ENCODE measurements at places on chromosomes 5 and 9. TPM values are rescaled to one million over a fixed set of nuclear protein-coding genes. Genes with fewer than 3 reads are reported as not detected.

DNA sequence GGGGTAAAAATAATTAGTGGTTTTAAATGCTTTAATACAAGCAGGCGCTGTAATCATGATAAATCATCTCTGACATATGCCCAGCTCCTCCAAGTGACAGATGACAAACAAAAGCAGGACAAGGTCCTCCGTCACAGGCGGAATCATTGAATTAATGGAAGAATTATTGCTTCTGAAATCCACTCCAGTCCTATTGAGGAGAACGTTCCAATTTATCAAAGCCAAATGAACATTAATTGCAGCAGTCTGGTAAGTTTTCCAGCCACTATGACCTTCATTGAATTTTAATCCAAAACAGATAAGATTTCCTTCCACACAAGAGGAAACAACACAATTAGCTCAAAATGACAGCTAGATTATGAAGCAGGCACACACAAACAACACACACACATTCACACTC, 136.8 kb downstream of the ASTN2 start:
- DNase-seq: no peak

DNA sequence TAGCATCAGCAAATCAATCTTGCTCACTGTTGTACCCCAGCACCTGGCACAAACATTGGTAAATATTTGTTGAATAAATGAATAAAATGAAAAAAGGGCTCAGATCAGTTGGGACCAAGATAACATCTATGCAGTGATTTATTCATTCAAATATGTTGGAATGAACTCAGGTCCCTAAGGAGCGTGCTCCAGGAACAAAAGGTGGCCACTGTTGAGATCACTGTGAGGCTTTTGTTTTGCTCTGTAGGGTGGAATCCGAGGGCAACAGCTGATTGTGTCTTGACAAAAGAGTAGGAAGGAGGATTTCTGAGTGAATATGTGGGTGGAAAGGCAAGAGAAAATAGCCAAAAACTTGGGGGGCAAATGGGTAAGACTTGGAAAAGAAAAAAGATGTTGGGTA, 89.7 kb downstream of the PPP2R2B start:
- no peak for DNase-seq

- DNase-seq: no peak
These were observed 20.5 kb upstream of the B4GALT1 start for GRCh38 chr9:33187519-33188218.

WDR31 gene
- total RNA-seq: 1.7 TPM

GRCh38 chr9:101140764-101141163, 112.2 kb downstream of the PLPPR1 start:
- no peak for DNase-seq

DNA sequence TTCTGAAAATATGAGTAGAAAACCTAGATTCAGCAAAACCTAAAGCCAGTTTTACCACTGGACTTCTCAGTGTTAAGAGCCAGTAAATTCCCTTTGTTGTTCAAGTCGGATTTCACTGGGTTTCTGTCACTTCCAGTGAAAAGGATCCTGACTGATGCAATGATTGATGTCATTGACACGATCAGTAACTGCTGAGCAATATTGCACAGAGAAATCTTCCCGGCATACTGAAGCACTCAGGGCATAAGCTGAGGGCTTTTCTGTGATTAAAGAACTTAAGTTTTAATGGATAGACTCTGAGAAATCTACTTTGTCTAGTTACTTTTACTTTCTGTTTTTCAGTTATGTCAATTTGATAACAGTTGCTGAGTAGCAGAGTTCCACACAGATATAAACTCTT, 61.9 kb downstream of the DENND1A start:
- no peak for DNase-seq

FAM151B gene
- total RNA-seq: 0.63 TPM

DNA sequence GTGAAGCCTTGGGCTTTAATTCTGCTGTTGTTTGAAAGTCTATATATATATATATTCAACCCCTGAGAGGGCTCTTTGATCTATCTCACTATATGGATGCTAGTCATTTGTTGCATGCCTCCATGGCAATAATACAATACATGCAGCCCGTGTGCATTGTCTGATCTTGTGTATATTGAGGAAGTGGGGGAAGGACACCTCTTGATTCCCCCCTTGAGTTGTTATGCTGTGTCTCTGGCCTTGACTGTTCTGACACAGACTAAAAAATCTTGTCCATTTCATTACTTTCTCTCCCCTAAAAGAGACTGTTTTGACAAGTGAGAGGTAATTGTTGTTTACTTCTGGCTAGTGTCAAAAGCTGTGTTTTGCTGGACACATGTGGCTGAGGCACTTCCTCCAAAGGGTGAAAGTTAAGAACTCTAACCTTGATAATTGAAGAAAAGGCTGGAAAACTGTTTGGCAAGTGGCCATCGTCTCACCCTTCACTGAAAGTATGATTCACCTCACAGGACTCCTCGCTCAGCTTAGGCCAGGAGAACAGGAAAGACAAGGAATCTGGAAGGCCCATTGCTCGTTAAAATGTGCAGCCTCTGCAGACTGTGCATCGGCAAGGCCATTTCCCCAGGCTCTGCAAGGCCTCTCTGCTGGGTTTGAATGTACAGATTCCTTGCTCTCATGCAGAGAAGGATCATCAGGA, 304.0 kb downstream of the PRELID2 start:
- DNase-seq: no peak
